ENCODE measurements at places on chromosomes 3 and 15.

GRCh38 chr3:122564155-122564912 lies at the start of the genes DTX3L and PARP9:
DTX3L (plus strand) TSS chr3:122564338; CDS start chr3:122564427, 89 bp downstream.
PARP9 (minus strand) TSS chr3:122564300; CDS start chr3:122559620, 4,680 bp downstream.
- peak; percentile 86 for DNase-seq

DNA sequence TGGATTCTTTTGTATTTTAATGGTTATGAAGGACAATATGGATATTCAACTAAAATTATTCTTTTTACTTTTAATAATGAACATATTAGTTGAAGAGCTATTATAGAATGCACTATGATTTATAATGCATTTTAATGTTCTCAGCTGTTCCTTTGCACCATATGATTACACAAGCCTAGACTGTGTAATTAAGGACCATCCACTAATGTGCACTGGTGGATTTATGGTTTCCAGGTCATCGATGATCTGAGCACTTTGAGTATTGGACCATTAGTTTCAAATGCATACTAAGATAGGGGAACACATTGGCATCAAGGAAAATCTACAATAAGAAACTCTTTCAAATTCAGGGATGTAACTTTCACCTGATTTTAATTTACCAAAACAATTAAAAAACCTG lies 16.8 kb downstream of the LRRN1 start:
- DNase-seq, result no peak

GRCh38 chr3:119350114-119350513 lies 55.9 kb downstream of the ARHGAP31 start:
- DNase-seq, result no peak

GRCh38 chr15:24684313-24684712 lies 8.7 kb downstream of the NPAP1 start:
- no peak for DNase-seq

All from Karpas-422 (cell line).